ENCODE measurements at places on chromosomes 2 and 18. TPM values are rescaled to one million over a fixed set of nuclear protein-coding genes. Genes with fewer than 3 reads are reported as not detected.

Gene CGREF1
- total RNA-seq, result 2.2 TPM

Gene FAP
- 4.2 TPM for total RNA-seq

Gene CRYGD
- total RNA-seq, result not detected

Gene LRRC30
- not detected for total RNA-seq

Gene DUSP19
- total RNA-seq, result 1.7 TPM

Gene LYG1
- total RNA-seq, result not detected

- DNase-seq, result no peak
Observed at GRCh38 chr2:169761251-169761969, 27.8 kb downstream of the KLHL23 start.

GRCh38 chr2:58680755-58681310, 439.7 kb upstream of the FANCL start:
- DNase-seq, result no peak

DNA sequence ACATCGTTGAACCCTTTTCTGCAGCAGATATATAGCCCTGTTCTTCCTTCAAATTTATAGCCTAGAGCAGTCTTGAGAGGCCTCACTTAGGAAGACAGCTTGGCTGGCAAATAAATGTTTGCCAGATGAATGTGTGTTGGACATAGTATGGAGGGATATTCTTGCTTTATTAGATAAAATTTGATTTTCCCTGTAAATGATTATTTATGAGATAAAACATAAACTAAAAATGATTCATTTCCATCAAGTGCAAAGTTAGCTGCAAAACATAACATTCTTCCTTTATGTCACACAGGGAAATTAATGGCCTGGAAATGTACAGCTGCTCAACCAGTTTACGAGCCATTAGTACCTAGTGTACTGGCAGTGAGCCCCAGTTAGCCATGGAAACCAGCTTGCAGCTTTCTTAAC, 82.5 kb downstream of the LIMS1 start:
- DNase-seq, result no peak

DNA sequence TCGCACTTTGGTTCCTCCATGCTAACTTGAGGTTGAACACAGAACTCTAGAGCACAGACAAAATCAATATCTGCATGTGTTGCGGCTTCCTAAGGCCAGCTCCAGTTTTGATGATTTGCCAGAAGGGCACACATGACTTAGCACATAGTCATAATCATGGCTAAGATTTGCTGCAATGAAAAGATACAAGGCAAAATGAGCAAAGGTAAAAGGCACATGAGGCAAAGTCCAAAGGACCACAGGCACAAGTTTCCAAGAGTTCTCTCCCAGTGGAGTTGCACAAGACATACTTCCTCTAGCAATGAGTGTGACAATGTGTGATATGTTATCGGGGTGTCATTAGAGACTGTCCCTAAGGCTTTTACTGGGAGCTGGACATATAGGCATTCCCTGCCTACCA, 24.2 kb upstream of the CXXC1 start:
- DNase-seq, result no peak

GRCh38 chr18:62436636-62437234, 86.1 kb upstream of the ZCCHC2 start:
- DNase-seq, result no peak

GRCh38 chr18:13353084-13353823, 134.7 kb downstream of the LDLRAD4 start:
- DNase-seq, result no peak

DNA sequence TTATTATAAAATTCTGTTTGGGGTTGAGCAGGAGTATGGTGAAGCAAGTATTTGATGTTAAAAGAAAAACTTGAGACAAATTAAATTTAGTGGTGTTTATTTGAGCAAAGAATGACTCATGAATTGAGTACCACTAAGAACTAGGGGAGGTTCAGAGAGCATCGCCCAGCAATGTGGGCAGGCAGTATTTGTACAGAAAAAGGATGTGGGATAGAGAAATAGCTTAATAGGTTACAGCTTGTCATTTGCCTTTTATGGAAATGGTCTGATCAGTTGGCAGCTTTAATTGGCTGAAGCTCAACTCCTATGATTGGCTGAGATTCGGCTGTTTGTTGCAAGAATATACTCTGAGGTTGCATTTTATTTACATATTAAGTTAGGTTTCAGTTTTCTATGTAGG, 68.2 kb downstream of the LRATD1 start:
- DNase-seq, result no peak

DNA sequence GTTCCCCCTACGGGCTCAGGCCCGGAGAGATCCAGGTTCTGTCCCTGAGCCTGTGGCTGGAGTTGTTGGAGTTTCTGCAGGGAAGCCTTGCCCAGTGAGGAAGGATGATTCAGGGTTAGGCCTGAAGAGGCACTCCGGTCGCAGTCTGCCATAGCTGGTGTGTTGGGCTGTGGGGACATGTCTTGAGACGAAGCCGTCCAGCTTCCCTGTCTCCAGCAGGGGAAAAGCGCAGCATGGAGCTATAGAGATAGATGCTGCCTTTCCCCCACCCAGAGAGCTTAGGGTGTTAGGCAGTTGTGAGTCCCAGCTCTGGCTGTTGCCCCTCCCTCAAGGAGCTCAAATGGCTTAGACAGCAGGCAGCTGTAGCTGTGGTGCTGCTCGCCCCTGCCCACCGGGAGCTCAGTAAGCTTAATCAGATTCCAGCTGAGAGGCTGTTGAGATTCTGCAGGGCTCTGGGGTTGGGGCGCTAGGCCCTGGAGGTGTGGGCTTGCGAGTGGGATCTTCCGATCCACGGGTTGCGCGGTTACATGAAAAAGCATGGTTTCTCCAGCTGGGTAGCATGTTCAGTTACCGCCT, 103.9 kb downstream of the PMAIP1 start:
- no peak for DNase-seq

GRCh38 chr18:2032036-2032435, 539.3 kb downstream of the METTL4 start:
- DNase-seq, result no peak

- no peak for DNase-seq
Observed at GRCh38 chr2:137420744-137421143, 543.5 kb upstream of the HNMT start.

DNA sequence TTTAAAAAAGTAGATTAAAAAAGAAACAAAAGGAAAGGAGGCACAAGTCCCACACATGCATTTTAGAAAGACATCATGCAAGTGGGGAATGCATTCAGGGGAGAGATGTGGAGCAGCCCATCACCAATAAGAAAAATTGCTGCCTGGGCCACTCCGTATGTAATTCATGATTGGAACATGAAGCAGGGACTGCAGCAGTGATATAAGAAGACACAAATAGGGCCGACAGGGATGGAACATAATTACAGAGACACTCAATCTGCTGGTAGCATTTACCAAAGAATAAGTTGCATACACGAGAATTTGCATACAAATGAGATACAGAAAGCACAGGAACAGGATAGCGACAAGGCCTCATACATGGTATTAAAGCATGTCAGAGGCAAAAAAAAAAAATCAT, 6.5 kb upstream of the AFF3 start:
- no peak for DNase-seq

GRCh38 chr2:191625016-191625415, 52.9 kb upstream of the NABP1 start:
- DNase-seq, result no peak

DNA sequence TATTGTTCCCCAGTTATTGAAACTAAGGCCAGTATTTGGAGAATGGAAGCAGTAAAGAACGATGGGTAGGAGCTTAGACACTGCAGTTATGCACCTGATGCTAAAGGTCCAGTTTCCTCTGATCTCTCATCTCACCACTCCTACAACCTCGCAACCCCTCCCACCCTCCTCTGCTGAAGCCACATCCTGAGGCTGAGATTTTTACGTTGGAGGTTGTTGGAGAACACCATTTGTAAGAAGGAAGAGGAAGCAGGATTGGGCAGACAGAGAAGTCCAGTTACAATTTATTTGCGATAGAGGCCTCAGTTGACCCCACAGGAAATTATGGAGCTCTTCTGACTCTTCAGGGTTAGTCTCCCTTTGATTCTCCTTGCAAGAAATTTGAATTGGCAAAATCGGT, 54.3 kb upstream of the NDUFV2 start:
- no peak for DNase-seq

- DNase-seq, result no peak
Observed at GRCh38 chr18:70132999-70133398, 72.5 kb downstream of the RTTN start.

DNA sequence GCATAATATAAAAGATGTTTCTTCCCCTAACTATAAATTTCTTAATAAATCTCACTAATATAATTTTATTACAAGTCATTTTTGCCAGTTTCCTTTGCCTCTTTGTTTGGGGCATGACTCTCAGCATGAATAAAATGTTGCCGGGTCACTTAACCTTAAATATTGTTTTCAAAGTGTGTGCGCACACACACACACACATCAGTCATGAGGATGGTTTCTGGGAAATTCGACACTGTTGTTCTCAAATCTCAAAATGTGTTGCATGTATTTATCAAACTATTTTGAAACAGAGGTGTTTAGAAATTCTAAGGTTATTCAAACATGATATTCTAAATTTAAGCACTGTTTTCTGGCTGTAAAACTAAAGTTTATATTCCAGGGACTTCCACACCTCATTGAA, 31.5 kb downstream of the FAP start:
- no peak for DNase-seq

- DNase-seq, result no peak
Observed at GRCh38 chr2:217617616-217618022, 385.2 kb downstream of the TNS1 start.

- DNase-seq, result no peak
Observed at GRCh38 chr2:241568726-241569125, 10.2 kb downstream of the BOK start.

DNA sequence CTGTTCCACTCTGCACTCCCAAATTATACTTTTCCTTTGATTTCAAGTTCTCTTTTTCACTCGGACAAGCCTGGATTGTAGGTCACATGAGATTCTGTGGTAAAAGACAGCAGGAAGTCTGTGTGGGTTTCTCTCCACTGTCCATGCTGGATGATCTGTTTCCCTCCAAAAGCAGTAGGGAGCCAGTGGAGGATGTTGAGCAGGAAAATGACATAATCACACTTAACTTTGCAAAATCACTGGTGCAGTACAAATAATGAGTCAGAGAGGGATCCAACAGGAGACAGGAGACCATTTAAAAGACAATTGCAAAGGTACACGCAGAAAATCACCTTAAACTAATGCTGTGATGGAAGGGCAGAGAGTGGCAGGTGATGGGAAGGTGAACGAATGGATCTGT, 301.3 kb downstream of the ZNF407 start:
- DNase-seq, result no peak
